ENCODE measurements at places on chromosomes 7 and 10.

GRCh38 chr10:129637846-129638245 lies 170.8 kb downstream of the MGMT start:
- no peak for DNase-seq

- no peak for DNase-seq
Measured at GRCh38 chr7:22417841-22418240, 60.9 kb upstream of the RAPGEF5 start.

DNA sequence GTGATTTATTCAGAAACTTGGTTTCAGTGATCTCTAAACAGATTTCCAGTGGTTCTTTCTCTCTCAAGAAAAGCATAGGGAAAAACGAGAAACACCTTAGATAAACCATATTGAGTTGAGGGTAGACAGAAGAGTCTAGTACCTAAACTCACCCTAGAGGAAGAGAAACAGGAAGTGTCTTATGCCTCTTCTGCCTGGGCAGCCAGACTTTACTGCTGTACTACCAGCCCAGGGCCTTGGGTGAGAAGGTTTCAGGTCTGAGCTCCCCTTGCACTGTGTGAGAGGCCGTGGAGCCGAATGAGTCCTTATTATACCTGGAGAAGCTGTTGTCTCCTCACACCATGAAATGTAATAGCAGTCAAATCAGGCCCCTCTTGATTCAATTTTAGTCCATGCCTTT lies 18.2 kb downstream of the HIF1AN start:
- DNase-seq: no peak

DNA sequence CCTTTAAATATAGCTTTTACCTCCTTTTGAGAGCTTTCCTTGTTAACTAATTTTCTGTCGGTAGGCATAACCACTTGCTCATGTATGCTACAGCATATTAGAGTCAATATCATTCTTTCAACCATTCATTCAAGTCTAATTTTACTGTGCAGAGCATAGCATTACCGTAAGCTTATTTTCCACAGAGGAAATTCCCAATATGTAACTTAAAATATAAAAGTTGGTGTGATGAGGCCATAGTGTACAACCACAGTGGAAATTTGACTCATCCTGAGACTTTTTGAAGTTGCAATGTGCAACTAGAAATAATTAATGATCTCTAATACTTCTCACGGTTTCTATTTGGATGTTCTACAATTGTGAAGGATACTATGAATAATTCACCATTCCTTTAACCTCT lies 80.6 kb upstream of the KLF6 start:
- peak; percentile 47 for DNase-seq

GRCh38 chr7:24436131-24436920 lies 136.9 kb upstream of the PALS2 start:
- no peak for DNase-seq

GRCh38 chr10:4984971-4985594 lies 18.6 kb downstream of the AKR1C2 start:
- DNase-seq: no peak

GRCh38 chr7:130733931-130734814 lies at the start of gene KLF14:
Gene KLF14, minus strand, starts transcription at chr7:130734207. Its CDS starts 174 bp downstream, at chr7:130734033.
- DNase-seq: no peak

DNA sequence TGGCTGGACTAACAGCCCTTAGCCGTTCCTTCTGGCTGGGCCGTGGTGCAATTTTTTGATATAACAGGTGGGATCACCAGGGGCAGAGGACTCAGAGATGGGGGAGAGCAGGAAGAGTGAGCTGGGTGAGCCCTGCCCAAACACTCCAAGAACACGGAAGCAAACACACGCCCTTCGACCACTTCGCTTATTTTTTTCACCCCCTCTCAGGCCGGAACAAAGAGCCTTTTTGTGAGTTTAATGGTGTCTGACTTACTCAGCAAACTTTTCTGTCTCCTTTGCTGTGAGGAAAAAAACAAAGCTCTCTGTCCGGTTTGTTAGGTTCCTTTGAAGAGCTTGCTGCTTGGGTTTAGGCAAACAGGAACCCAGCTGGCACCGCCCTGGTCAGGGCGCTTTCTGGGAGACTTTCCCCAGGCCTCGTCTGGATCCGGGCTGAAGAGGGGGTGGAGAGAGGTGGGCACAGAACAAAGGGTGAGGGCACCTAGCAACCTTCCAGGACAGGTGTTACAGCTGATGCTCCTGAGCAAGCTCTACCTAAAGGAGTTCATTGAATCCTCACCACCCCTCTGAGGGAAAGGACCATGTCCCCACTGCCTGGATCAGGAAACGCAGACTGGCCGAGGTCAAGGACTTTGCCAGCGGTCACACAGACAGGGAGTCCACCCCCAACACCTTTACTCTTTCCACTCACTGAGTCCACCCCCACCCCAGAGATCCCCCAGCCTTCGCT lies 23.3 kb downstream of the CALML3 start:
- no peak for DNase-seq

GRCh38 chr7:92527300-92528187 lies 776 bp downstream of the PEX1 start:
- DNase-seq: peak; percentile 69

DNA sequence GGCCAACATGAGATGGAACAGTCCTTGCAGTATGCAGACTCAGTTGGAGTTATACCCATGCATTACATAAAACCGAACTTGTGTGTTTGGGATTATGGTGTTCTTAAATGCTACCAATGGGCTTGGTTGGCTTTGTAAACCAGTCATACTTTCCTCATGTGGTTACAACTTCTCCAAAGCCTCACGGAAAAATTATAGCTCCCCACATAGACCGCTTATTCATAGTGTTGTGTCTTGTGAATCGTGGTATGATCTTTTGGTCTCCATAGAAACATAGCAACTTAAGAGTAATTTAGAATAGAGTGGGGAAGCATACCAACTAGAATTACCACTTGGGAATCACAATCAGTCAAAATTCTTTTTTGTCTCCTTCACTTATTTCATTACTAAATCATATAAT lies 112.3 kb upstream of the FZD1 start:
- no peak for DNase-seq

DNA sequence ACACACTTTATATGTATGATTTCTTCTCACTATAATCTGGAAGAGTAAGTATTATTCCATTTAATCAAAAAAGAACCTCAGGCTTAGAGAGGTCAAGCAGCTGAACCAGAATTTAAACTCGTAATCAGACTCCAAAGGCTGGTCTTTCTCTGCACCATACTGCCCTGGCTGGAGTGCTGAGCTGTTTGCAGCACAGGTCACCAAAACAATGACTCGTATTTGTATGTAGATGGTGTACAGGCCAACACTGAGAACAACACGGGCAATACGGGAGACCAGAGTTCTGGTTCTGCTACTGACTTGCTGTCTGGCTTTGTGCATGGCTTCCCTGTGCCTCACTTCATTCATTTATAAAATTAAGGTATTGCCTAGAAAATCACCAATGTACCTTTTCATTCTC lies 57.9 kb downstream of the CDCA7L start:
- DNase-seq: no peak

DNA sequence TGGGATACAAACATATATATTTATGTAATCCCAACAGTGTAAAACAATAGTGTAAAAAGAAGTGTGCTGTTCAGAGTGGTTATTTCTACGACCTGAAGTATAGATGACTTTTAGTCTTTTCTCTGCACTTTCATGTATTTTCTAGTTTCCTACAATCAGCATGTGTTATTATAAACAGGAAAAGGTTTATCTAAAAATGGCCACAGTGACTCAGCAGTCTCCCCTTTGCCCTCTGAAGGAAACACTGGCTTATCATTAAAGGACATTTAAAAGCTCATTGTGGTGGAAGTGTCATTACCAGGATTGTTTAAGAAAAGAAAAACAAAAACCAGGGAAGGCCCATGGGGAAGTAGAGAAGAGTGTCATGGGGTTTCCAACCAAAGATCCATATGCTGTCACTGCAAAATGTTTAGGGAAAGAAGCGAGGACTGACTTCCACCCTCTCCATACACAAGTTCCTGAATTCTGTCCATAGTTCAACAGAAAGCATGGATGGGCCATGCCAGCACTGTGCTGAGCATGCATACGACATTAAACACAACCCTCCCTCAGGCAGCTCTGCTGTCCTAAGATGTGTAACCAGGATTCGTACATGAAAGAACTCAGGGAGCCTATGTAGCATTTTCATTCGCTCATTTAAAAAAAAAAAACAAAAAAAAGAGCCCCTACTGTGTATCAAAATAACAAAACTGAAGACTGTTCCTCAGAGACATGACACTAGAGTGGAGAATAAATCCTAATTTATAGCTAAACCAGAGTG lies 10.2 kb downstream of the CYREN start:
- DNase-seq: no peak

GRCh38 chr7:150401861-150402631 lies 22.9 kb downstream of the ZNF775 start:
- no peak for DNase-seq

DNA sequence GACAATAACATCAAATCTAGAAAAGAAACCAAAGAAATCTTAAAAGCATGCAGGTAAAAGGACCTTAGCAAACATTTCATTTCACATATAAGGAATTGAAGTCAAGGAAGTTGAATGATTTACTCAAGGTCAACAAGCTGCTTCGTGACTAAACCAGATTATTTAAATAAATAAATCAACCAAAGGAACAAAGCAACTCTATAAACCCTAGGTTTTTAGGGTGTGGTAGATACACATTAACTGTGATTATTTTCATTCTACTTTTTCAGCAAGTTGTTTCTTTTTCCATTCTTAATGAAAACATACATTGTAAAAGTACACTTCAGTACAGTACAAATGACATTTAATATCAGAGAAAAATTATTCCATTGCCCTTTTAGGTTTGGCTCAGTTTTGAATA lies 382.0 kb upstream of the STEAP1 start:
- no peak for DNase-seq

DNA sequence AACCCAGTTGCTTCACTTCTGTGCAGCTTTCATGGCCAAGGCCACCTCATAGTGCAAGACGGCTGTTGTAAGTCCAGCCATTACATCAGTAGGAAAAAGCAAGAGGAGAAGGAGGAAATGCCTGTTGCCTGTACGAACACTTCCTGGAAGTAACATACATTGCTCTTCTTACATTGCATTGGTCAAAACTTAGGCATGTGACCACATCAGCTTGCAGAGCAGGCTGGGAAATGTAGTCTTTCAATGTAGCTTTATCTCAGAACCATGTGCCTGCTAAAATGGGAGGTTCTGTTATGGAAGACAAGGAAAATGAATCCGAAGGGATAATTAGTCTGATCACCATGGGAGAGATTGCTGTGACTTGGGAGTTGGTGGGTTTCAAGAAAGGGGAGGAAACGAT lies 4.3 kb downstream of the SLC29A3 start:
- no peak for DNase-seq

- no peak for DNase-seq
Measured at GRCh38 chr7:140592964-140593671, 47.5 kb downstream of the DENND2A start.

GRCh38 chr7:128025819-128026218 lies 5.4 kb downstream of the LRRC4 start:
- no peak for DNase-seq

- no peak for DNase-seq
Measured at GRCh38 chr10:132807621-132808049, 21.7 kb upstream of the NKX6-2 start.

- no peak for DNase-seq
Measured at GRCh38 chr10:101851411-101852116, 8.0 kb upstream of the KCNIP2 start.

DNA sequence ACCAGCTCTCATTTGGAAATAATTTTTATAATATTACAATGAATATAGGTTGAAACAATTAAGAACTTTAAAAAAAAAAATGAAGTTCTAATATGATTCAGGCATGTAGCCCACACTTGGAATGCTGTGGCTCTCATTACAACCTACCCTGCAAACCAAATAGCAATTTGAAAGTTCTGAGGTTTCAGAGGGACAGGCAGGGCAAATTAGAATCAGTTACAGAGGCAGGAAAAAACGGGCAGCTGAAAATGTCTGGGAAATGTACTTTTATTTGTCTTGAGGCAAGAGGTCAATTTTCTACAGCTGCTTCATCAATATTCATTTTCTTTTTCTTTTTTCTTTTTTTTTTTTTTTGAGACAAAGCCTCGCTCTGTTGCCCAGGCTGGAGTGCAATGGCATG lies 95.3 kb downstream of the PIP4K2A start:
- DNase-seq: no peak

DNA sequence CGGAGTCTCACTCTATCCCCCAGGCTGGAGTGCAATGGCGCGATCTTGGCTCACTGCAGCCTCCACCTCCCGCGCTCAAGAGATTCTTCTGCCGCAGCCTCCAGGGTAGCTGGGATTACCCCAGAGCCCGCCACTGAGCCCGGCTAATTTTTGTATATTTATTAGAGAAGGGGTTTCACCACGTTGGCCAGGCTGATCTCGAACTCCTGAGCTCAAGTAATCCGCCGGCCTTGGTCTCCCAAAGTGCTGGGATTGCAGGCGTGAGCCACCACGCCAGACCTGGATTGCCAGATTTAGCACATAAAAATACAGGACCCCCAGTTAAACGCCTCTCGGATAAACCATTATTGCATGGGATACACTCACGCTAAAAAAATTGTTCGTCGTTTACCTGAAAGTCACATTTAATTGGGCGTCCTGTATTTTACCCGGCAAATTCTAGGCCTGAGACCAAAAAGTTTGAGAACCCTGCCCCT lies 375 bp upstream of the GATAD1 start:
- no peak for DNase-seq

DNA sequence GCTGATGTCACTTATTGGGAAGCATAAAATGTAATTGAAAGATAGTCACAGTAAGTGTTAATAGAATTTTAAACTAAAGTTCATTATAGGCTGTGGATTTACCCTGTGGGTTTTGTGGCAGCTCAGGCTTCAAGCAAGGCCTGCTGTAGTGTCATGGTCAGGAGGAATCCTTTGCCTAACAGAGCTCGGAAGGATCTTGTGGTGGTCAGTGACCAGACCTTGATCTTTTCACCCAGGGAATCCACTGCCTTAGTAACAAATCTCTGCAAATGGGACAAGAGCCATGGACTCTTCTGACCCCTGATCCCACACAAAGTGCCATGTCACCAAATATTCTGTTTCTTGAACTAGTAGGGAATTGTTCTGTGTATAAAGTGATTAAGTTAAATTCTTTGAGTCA lies 20.6 kb upstream of the HDAC9 start:
- DNase-seq: no peak

- DNase-seq: no peak
Measured at GRCh38 chr7:577741-578370, 58.2 kb upstream of the PDGFA start.

- DNase-seq: no peak
Measured at GRCh38 chr7:116726149-116726548, 54.2 kb downstream of the MET start.

DNA sequence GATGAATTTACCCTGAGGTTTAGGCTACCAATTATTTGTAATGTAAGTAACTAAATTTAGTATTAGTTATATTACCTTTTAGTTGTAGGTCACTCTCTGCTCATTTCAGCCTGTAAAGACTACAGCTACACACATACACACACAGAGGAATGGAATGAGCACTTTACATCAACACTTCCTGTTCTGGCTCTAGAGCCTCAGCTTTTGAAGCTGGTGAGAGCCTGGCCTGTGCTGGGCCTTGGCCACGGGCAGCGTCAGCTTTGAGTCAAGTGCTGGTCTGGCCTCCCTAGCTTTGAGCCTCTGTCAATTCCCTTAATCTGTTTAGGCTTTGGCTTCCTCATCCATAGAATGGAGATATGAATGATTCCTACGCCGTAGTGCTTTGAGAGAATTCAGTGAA lies 141.7 kb downstream of the EGFR start:
- no peak for DNase-seq
